ENCODE measurements at places on chromosomes 7 and 10.

DNA sequence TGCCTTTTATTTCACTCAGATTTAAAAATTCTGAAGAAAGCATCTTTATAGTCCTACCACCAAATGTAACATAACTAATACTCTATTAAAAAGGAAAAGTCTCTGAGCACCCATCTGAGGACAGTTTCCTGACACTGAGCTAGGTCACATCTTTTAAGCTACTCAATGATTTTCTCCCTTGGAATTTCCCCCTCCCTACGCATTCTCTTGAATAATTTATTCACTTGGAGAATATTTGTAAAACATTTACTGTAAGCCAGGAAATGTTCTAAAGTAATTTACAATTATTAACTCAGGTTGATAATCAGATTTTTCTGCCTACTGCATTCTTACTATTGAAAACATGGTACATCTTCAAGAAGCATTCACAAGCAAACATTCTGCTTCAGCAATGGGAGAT is 297.2 kb upstream of the VSTM2A start:
- no peak for DNase-seq

DNA sequence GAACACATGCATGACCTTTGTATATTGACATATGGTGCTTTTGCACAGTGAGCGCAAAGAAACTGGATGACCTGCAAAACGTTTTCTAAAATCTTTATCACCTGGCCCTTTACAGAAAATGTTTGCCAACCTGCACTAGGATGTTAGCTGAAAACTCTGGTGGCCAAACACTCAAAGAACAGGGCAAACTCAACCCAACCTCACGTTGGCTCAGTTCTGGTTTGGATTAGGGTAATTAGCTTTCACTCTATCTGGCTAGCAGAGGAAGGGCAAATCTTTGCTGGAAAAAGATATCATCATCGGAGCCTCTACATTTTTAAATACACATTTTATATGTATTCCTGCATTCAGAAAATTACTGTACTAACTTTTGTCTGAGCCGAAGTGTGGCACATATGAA is 688.9 kb downstream of the PHTF2 start:
- DNase-seq: no peak

DNA sequence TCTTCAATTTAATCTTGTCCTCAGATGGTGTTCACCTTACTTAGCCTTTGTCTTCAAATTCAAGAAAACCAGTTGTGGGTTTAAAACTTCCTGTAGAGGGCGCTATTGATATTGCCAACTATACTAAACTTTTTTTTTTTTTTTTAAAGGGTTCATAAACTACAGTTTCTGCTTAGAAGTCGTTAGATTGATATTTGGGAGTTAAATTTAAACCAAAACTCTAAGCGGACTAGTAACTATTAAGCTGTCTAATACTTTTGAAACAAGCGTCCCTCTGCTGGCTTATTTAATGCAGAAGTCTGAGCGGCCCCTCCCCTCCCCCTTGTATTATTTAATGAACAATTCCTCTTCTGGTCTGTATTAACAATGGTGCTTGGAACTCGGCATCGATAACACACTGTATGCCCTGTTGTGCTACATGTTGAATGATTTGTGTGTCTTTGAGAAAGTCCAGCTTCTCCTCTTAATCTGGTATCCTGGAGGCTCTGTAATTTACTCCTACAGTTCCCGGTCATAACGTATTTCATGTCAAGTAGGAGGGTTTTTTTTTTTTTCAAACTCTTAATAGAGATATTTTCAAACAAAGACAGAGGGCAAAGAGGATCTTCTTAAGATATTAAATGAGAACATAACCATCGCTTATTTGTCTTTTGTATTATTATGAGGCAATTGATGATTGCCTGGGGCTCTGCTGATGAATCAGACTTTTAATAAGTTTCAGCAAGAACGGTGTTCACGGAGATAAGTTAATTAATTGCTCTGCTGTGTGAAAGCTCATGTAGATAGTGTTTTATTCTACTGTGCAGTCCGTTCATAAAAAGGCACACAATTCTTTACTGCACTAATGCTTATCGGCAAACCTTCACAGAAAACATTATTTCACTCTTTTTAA is 22.6 kb upstream of the CREB5 start:
- DNase-seq: no peak

- no peak for DNase-seq
Measured at GRCh38 chr7:35522697-35523096, 172.2 kb downstream of the HERPUD2 start.

DNA sequence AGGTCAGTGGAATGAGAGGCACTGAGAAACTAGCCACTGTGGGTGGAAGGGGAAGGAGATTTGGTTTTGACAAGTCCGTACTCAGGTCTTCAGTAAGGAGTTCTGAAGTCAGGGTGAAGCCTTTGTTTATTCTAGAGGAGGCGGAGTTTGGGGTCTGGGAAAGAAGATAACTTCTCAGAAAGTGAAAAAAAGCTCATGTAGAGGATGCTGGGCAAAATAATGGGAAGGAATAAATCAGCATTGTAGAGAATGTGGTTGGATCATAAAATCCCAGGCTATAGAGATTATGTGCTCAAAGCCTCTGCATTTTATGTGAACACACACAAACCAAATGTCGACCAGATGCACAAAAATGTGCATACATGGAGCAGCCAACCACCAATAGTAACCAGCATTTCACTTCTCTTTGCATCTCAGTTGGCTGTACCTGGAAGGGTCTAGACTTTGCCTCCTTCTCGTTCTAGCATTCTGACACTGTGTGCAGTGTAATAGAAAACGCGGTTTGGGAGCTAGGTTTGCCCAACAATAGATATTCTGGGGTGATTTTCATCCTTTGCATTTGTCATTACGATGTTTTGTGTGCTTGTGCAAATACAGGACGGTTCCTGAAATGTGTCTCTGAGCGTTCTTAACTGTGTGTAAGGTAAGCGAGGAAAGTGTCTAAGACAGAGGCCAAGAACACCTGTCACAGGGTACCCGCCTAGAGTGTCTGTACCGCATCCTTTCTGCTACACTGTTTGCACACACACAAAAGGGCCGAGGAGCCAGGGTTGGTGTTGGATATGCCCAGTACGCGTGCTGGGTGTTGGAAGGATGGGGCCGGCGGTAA is 603 bp upstream of the HECW1 start:
- DNase-seq: no peak

DNA sequence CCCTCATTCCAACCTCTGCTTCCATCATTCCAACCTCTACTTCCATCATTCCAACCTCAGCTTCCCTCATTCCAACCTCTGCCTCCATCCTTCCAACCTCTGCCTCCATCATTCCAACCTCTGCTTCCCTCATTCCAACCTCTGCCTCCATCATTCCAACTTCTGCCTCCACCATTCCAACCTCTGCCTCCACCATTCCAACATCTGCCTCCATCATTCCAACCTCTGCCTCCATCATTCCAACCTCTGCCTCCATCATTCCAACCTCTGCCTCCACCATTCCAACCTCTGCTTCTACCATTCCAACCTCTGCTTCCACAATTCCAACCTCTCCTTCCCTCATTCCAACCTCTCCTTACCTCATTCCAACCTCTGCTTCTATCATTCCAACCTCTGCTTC is 30.3 kb downstream of the CCDC71L start:
- DNase-seq: no peak

DNA sequence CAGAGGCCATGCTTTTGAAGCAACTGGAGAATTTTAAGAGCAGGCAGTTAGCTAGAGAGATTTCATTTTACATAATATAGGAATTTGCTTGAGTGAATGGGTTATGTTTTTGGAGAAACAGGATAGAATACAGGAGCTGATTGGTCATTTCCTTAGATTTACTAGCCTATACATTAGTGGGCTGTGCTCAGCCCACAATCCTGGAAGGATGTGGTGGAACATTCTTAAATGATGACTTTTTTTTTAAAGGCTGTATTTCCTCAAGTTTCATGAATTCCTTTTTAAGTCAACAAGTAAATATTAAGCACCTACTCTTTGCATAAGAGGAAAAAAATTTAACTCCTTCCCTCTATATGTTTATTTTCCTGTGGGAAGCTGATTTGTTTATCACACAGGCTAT is 314.4 kb upstream of the BMPER start:
- DNase-seq: no peak

DNA sequence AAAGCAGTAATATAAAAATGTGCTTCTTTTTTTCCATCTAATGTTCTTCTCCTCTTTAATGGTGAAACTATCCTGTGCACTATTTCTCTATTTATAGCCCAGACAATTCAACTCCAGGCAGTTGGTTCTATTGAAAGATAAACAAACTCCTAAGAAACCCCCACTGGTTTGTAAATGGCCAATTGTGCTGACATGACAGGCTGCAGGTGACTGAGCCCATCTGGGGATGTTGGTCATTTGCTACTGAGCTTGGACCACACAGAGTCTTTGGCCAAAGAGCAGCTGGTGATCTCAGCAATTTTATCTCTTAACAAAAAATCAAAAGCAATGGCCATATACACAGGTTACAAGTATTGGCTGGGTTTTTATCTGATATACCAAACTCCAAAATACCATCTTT is 631.8 kb upstream of the CELF2 start:
- no peak for DNase-seq

DNA sequence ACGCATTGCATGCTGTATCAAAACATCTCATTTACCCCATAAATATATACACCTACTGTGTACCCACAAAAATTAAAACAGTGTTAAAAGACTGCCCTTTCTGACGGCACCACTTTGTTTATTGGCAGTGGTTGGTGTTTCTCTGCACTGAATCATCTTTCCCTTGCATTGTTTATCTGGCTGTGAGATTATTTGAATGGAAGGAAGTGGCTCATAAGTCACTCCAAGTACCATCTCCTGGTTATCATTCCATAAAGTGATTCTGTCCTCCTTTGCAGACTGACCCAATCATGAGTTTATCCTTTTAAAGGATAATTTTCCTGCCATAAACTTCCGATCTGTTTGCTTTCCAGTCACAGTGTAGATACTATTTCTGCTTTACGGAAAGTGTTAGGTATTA is 183.8 kb downstream of the CAMK1D start:
- no peak for DNase-seq

- no peak for DNase-seq
Measured at GRCh38 chr10:117757086-117757720, 214.7 kb downstream of the EMX2 start.

DNA sequence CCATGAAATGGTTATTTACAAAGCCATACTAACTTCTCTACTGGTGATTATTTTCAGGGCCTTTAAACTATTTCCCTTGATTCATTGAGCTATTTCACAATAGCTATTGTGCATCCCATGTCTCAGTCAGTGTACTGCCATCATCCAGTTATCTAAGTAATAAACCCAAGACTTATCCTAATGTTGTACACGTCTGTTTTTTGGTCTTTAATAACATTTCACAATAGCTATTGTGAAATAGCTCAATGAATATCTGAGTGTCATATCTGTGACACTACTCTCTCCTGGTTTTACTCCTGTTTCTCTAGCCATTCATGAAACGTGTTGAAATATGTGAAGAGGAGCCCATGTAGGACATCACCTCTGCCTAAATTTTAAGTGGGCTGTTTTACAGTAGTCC is 36.5 kb upstream of the TMEM140 start:
- DNase-seq: no peak

GRCh38 chr7:70486977-70487376 is 645.0 kb upstream of the GALNT17 start:
- DNase-seq: no peak

GRCh38 chr10:13496931-13497330 is 31.9 kb downstream of the BEND7 start:
- DNase-seq: no peak

GRCh38 chr7:66583490-66584110 is 45.1 kb upstream of the KCTD7 start:
- no peak for DNase-seq

- DNase-seq: no peak
Measured at GRCh38 chr10:129448086-129448485, 19.0 kb upstream of the MGMT start.

GRCh38 chr7:55128693-55129394 is 110.0 kb downstream of the EGFR start:
- no peak for DNase-seq

DNA sequence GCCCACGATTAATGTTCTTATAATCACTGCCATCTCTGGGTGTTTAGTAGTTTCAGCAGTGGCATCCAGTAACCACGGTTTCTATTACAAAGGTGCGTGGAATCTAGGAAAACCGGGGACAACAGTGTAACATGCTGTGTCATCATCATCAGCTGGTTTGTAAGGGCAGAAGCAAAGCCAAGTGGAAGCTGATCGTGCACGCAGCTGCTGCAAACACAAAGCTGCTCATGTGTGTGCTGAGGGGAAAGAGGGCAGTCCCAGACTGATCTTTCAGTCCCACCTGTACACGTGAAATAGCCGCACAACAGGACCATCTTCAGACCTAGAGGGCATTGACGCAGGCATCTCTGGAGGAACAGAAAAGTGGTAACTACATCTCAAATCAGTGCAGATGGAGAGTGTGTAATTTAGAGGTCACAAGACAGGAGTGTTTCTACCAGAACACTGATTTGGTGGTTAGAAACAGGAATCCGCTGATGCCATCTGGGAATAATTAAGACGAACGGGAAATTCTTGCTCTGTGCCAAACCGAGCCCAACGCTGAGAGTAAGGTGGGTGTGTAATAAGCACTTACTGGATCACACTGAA is 13.4 kb downstream of the ANKRD16 start:
- DNase-seq: no peak

DNA sequence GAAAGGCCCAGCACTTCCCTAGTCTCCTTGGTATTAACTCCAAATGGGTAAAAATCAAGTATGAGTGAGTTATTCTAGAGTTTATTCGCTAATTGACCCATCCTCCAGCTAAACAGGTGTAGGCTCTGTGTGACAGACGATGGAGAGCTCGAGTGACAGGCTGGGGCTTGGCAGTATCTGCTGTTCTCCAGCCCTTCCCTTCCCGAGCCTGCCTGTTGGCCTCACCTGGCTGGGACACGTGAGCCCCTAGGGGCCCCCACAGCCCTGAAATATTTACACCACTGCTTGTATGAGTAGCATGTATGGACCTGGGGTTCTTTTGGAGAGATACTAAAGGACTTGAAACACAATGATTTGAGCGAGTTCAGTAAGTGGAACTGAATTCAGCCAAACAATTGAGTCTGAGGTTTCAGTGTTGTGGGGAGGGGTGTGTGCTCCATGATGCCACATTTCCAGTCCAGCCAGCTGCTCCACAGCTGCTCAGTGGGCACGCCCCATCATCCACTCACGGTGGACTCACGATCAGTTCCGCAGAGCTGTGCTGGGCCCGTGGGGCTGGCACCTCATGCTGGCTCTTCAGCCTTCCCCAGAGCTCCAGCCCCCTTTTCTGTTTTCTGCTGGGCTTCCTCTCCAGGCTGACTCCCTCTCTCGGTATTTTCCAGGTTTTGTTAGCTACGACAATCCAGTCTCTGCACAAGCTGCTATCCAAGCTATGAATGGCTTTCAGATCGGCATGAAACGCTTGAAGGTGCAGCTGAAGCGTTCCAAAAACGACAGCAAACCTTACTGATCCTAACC is 283.0 kb downstream of the USP6NL start:
- DNase-seq: no peak
